ENCODE measurements at places on chromosomes 12 and 14. TPM values are rescaled to one million over a fixed set of nuclear protein-coding genes. Genes with fewer than 3 reads are reported as not detected.
A peak's percentile ranks its signal among the peaks of the same experiment; 100 is the strongest.

The RBMS2 gene
- 6.0 TPM for total RNA-seq

The OSGEP gene
- 59.8 TPM for total RNA-seq

- peaks cover 67% of the 10 kb centered on the region for H3K36me3 ChIP-seq
- no peaks in the 10 kb centered on the region for H3K4me1 ChIP-seq
- no peak for DNase-seq
These were observed 59.5 kb upstream of the ANKS1B start for GRCh38 chr12:100044266-100044665.

The CLEC6A gene
- not detected for total RNA-seq

DNA sequence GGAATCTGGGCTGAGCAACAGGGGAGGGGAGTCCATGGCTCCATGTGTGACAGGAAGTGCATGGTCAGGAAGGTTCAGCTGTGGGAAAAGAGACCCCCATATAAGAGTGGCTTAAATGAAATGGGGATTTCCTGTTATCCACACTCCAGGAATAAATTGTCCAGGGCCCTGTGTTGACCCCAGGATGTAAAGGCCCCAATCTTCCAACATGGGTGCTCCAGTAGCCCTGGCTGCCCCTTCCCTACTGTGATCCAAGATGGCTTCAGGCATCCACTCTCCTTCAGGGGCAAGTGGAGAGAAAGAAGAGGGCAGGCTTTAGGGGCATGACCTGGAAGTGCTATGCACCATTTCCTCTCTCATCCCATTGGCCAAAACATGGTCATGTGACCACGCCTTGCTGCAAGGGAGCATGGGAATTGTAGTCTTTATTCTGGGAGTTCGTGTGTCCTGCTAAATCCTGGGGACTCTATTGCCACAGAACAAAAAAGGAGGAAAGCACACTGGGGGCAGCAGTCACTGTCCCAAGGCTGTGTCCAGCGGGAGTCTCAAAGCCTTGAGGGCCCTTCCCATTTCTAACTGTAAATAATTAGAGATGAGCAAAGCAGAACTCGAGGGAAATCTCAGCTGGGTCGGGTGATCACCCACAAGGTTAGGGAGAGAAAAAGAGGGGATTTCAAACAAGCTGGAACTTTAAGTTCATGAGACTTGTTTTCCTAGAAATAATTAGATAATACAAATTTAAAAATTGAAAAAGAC, 289.2 kb downstream of the ADGRD1 start:
- peak; percentile 26 for DNase-seq
- H3K27me3 ChIP-seq = peaks cover 1% of the 10 kb centered on the region
- H3K4me1 ChIP-seq = no peaks in the 10 kb centered on the region
- no peak overlapping the region for H3K27ac ChIP-seq
- no peaks in the 10 kb centered on the region for H3K36me3 ChIP-seq
- H3K4me3 ChIP-seq = no peak overlapping the region

Data from activated CD4-positive, alpha-beta T cell treated with anti-CD3 and anti-CD28 coated beads, Interleukin-2, amount 10 ng/mL, durations not matched to agents 7 days and 5 days (primary cell).